Endothelial cell of umbilical vein (primary cell): ENCODE measurements at places on chromosomes 7 and 10. TPM values are rescaled to one million over a fixed set of nuclear protein-coding genes. Genes with fewer than 3 reads are reported as not detected.

SH2D4B gene
- not detected in 2 replicates for total RNA-seq

SEMA4G gene
- 6.0 and 6.7 TPM in 2 replicates for total RNA-seq

DNA sequence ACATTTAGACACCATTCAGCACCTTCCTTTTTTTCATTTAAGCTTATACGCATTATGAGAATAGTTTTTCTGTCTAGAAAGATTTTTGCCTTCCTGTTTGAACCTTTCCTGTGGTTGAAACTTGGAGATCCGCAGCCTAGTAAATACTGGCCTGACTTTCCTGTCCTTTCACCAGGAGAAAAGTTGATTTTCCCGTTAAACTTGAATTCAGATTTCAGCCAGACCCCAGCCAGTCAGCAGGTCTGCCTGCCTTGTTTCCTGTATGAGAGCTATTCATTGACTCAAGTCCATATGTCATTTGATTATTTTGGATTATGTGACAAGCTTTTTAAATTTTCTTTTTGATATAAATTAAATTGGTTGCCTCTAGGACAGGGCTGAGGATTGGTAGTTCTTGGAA lies 71.5 kb downstream of the EVX1 start:
- DNase-seq = no peak

GRCh38 chr7:116139807-116140206 lies 70.5 kb upstream of the TES start:
- no peak for DNase-seq

- no peak for DNase-seq
Measured at GRCh38 chr7:20282959-20283358, 47.7 kb upstream of the ITGB8 start.

GRCh38 chr7:116290740-116291139 lies 80.4 kb downstream of the TES start:
- no peak for DNase-seq

DNA sequence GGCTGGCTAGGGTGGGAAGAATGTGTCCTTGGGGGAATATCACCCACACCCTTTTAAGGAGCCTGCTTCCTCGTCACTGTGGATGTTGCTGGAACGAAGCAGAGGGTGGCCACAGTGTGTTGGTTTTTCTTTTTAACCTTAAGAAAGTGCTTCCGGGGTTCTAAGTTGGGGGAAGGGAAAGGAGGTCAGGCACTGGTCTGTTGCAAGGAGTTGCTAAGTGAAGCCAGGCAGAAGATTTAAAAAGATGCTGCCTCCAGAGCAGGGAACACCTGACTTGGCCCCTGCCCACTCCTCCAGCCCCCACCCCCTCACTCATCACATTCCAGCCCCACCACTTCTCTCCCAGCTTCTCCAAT lies 213.1 kb downstream of the EMX2 start:
- no peak for DNase-seq

DNA sequence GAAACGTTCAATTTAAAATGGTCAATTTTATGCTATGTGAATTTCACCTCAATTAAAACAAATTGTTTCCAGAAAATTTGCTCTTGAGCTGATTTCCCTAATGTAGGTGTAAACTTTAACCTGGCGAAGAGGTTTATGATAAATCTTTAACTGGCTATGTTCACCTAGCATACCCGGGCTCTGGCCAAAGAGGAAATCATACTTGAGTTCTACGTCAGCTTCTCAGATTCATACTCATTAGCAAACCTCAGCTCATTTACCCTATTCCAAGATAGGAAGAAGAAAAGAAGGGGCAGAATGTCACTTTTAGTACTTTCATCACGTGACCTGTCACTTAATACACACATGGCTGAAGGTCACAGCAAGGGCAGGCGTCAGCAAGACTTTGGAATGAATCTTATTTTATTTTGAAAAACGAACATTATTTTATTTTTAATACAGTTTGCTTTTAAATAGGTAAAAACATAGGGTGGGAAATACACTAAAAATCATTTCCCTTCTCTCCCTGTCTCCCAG lies 97.0 kb downstream of the ABLIM1 start:
- DNase-seq = no peak

GRCh38 chr7:117458977-117459583 lies 20.7 kb upstream of the CFTR start:
- DNase-seq = peak; percentile 26

- DNase-seq = no peak
Measured at GRCh38 chr7:44647981-44648714, 41.7 kb downstream of the OGDH start.

DNA sequence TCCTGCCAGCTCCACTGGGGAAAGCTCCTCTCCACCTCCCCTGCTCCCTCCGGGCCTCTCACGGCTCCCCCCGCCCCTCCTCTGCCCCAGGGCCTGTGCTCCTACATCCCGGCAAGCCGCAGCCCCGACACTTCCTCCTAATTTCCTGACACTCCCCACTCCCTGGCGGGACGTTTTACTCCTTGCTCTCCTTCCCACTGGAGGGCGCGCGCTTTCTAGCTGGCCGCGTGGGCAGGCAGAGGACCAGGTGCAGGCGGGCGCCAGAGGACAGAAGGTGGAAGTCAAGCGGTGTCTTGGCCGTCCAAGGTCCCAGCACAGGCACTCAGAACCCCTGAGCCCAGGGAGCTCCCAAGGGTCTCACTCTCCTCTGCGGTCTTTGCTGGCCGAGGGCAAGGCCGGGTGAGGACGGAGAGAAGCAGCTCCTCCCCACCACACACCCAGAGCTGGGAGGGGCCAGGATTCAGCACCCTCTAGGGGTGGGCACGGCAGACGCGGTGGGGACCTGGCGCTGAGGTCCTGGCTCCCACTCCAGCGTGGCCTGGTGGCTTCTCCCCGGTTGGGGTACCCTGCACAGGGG lies 19.1 kb downstream of the ADAM8 start:
- DNase-seq = peak; percentile 29

- no peak for DNase-seq
Measured at GRCh38 chr7:145212050-145212449, 376.2 kb upstream of the TPK1 start.
